ENCODE measurements at places on chromosomes 6 and 20.
A peak's percentile ranks its signal among the peaks of the same experiment; 100 is the strongest.

DNA sequence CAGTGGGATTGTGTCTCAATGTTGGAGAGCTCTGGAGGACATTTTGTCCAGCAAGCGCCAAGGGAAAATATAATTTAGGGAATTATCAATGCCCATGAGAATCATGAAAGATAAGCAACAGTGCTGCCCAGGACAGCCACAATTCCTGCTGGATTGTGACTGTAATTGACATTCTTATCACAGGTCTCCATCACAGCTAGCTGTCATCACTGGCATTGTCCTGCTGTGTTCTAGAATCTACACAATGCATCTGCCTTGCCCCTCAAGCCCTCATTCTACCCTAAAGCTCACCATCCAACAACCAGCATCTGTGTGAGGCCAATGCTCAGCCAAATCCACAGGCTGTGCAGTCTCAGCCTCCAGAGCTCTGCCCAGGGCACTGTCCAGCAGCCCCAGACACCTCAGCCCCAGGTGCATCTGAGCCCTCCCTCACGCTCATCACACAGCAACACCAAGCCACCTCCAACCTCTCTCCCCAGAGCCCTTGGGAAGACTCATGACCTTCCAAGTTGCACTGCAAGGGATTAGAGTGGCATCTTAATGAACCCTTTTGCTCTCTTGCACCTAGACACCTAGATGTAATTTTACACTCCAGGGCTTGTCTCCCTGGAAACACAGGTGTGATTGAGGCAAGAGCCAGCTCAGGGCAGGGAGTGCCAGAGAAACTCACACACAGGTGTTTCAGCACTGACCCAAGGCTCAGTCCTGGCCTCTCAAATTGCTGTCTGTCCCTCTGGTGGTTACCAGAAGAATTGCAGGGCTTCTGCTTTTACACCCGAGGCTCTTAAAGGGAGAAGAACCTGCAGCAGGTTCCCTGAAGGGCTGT is 85.2 kb upstream of the PHACTR3 start:
- no peak for DNase-seq

GRCh38 chr6:90221403-90221802 is 75.2 kb downstream of the BACH2 start:
- DNase-seq, result no peak

DNA sequence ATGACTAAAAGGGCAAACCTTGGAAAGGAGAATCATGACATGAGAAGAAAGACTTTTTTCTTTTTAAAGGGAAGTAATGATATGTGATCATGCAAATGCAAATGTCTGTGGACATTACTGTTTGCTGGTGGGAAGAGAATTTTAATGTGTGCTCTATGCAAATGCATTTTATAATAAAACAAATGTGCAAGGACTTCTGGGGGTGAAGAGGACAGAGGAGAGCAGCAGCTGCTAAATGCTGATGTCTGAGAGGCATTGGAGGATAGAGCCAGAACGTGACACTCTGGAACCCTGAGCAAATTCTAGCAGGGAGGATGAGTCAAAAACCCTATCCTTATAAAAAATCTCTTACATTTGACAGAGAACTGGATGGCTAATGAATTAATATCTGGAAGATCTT is 69.1 kb upstream of the BEND3 start:
- no peak for DNase-seq

- no peak for DNase-seq
Observed at GRCh38 chr6:113365191-113365590, 492.0 kb upstream of the MARCKS start.

GRCh38 chr6:31358302-31358701 is 1.3 kb upstream of the HLA-B start:
- no peak for DNase-seq

- no peak for DNase-seq
Observed at GRCh38 chr6:13049666-13050254, 278.6 kb downstream of the TBC1D7 start.

DNA sequence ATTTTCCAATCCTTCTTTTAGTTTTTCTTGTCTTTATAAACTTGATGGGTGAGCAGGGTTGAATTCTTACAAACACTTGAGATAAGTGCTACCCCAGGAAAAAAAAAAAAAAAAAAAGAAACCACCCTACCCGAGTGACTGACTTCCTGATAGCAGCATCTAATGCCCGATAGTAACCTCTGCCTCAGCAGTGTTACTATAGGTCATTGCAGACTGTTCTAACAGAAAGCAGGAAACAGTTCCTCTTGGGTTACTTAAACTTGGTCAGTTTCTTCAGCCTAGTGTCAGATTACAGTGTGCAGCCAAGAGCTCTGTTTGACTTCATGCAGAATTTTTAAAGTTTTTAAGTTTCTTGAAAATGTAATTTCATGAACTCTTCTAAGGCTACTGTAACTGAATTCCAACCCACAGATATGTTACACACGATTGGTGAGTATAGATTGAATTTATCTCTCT is 2.1 kb downstream of the MYLIP start:
- no peak for DNase-seq

- DNase-seq, result no peak
Observed at GRCh38 chr6:25371037-25371347, 91.8 kb downstream of the CARMIL1 start.

DNA sequence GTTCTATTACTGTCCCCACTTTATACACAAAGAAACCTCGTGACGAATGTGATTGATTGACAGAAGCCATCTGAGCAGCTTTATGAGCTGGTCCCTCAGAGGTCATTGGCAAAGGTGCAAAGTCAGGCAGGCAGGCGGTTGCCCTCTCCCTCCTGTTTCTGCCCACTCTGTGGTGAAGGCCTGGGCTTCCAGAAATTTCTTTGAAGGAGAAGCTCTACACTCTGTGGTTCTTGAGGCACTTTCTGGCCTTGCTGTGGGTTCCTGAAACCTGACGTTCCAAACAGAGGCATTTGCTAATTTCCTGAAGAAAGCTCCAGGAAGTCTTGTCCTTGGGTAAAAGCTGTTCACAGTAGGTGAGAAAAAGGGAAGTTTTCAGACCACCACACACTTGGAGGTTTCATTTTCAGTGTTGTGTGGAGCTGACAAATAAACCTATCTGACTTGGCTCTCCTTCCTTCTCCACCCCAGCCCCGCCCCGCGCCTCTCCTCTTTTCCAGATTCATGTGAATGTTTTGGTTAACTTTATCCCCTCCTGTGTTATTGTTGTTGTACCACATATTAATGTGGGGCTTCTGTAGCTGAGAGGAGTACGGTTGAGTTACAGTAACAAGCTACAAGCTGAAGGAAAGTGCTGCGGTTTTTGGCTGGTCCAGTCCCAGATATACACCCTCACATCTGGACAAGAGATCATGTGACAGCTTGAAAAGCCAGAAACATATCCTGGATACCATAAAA is 274.1 kb downstream of the CLIC5 start:
- DNase-seq, result no peak

- no peak for DNase-seq
Observed at GRCh38 chr20:45459606-45460005, 9.9 kb upstream of the WFDC2 start.

GRCh38 chr6:28940294-28940857 is 16.6 kb upstream of the TRIM27 start:
- DNase-seq, result peak; percentile 23

- DNase-seq, result no peak
Observed at GRCh38 chr6:1004885-1005630, 306.8 kb upstream of the FOXQ1 start.

DNA sequence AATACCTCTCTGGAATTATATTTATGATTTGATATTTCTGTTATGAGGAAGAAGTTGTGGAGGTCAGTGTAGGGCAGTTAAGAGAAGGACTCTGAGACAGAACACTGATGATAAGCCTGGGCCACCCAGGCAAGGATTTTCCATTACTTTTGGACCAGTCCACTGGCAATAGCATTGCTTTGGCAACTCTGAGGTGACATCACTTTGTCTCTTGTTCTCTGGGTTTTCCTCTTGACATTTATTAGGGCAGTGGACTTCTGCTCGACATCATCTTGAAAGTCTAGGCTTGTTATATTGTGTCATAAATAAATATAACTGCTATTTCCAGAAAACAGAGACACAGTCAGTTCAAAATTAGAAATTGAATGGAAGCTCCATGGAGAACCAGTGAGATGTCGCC is 268.0 kb downstream of the SMOC2 start:
- no peak for DNase-seq

DNA sequence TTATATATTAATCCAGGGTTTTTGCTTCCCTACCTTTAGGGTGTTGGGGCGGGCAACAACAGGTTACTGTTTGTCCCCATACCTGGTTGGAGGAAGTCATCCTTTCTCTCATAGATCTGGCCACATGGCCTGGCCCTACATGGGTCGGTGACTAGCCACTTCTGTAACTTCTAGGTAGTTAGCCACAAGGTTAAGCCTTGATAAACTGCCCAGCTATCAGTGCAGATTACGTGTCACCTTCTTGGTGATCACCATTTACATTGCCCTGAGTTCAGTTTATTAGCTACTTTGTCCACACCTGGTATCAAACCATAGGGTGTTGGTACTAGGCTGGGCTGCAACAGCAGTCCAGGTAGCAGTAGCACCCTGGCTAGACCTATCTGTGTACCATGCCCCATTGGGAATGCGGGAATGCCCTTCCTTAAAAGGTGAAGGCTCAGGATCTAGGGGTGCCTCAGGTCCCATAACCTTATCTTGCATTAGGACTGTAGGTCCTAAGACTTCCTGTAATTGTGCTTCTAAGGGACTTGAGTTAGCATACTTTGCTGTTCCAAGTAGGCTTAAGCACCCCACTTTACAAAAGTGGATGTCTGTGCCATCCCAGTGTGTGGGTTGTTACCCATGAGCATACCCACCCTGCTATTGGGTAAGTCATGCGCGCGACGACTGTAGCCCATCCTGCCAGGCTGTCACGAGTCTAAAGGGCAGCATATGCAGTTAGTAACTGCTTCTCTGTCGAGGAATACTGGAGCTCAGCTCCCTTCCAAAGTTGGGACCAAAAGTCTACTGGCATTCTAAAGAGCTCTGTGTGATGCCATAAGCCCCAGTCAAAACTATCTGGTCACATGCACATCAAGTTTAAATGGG is 5.2 kb downstream of the ZKSCAN3 start:
- DNase-seq, result no peak

DNA sequence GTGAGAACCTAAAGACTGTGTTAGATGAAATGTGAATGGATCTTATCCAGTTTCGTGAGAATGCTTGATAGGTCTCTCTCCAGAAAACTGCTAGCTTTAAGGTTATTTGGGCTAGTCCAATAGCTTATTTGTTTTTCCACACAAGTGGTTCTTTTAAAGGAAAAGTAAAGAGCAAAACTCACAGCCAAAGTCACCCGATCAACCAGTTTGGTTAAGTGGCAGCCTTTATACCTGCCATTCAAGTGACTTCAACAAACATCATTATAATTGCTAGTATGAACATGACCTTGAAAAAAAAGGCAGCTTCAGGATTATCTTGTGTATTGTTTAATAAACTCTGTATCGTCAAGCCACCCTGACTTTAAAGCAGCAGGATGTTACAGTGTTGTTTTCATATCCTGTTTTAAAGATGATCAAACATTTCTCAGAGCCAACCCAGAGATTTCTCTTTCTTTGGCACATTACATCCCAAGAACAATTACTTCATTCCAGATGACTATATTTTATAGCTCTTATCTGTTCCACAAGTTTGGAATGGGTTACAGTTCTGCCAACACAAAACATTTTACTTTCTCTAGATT is 253.4 kb downstream of the EPHA7 start:
- no peak for DNase-seq

GRCh38 chr20:60304026-60304590 is 345.9 kb downstream of the CDH26 start:
- no peak for DNase-seq

- DNase-seq, result no peak
Observed at GRCh38 chr6:26427451-26427809, 12.9 kb upstream of the BTN3A3 start.

- no peak for DNase-seq
Observed at GRCh38 chr6:5782783-5783547, 223.8 kb downstream of the NRN1 start.

DNA sequence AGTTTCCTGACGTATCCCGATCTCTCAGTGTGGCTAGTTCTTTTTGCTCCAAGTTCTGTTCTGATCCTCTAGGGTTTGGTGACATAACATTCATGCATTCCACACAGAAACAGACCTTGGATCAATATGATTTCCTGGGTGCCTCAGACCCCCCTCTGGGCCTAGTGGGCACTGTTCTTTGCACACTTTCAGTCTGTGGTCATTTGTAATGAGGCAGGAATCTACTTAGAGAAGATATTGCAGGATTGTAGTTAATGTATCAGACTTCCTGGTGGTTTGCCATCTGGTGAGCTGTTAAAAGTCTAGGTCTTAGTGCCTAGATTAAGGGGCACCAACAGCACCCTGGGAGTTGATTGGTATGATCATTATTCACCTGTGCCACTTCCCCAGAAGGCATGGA is 7.5 kb downstream of the BEND6 start:
- no peak for DNase-seq

Data from activated T-helper 9 cell treated with anti-CD3 and anti-CD28 coated beads, Interleukin-2, amount 50 U/mL, for 16 hours (primary cell).